ENCODE measurements at places on chromosomes 6 and 20.

DNA sequence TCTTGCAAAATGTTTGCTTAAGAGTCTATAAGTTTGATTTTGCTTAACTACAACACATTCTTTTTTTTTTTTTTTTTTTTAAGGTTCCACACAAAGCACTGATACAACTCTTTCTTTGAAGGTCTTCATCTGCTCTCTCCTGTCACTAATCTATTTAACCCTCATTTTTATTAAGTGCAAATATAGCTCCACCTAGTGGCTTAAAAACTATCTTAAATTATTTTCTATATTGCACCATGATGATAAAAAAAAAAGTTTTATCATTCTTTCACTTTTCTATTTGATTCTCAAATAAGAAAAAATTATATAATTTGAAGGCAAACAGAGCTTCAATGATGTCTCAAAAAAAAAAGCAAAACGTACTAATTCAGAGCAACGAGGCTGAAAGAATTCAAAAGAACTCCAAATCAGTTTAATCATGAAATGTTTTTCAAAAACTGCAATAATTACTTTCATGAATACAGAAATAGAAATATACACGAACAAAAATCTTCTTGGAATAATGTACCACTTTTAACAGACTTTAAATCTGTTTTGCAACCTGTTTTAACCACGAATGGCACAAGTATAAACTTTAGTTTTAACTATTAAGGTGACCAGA, 12.8 kb downstream of the ESF1 start:
- DNase-seq, result no peak

DNA sequence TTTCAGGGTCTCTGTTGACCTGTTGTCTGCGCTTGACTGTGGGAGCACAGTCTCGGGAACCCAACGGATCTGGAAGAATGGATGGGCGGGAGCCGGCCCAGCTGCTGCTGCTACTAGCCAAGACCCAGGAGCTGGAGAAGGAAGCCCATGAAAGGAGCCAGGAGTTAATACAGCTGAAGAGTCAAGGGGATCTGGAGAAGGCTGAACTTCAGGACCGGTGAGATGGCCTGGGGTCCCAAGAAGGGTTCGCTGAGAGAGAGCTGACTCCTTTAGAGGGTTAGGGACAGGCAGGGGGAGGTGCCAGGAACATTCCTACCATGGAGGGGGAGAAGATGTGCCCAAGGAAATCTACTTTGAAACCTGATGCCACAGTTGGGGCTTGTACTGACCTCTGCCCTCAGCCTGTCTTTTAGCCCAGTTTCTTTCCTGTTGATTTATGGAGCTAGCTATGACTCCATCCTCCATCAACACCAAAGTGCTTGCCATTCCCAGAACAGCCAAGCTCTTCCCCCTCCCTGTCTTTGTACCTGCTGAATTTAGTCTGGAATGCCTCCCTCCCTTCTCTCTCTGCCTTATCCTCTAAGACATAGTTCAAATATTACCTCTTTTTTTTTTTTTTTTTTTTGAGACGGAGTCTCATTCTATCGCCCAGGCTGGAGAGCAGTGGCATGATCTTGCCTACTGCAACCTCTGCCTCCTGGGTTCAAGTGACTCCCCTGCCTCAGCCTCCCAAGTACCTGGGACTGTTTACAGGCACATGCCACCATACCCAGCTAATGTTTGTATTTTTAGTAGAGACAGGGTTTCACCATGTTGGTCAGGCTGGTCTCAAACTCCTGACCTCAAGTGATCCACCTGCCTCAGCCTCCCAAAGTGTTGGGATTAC, 12.2 kb downstream of the CEP250 start:
- DNase-seq, result no peak

- DNase-seq, result no peak
These were observed 114.2 kb upstream of the PHACTR1 start for GRCh38 chr6:12602342-12602741.

DNA sequence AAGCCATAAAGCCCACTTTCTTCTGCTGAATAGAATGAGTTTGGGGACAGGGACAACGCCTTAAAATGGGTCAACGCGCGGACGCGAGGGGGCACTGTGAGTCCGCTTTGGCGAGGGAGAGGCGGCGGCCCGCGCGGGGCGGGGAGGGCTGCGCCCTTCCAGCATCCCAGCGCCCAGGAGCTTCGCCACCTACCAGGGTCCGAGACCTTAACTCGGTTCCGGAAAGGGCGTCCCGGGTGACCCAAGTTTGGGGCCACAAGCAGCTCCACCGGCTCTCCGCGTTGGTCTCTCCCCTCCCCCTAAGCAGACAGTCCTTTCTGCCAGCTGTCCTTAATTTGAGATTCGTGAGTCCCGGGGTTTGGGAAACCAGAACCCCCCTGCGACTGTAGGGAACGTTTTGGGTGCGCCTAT, 1.8 kb upstream of the SAMD5 start:
- DNase-seq, result no peak

GRCh38 chr6:5569491-5569890, 308.2 kb downstream of the FARS2 start:
- no peak for DNase-seq

DNA sequence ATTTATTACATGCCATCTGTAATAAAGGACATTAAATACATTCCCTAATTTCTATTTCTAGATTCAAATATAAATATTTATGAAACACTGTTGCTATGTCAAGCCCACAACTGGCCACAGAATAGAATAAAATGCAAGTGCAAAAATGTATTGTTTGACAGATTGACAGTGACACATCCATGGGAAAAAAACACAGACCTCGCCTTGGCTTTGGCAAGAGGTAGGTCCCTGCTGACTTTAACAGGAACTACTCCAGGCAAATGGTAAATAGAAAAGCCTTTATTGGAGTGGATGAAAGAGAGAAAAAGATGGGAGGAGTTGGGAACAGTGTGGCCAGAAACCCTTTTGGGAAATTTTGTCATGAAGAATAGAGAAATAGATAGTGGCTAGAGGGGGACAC, 622.9 kb downstream of the UTRN start:
- DNase-seq, result no peak

GRCh38 chr6:138797806-138798446, 2.0 kb downstream of the ECT2L start:
- no peak for DNase-seq

DNA sequence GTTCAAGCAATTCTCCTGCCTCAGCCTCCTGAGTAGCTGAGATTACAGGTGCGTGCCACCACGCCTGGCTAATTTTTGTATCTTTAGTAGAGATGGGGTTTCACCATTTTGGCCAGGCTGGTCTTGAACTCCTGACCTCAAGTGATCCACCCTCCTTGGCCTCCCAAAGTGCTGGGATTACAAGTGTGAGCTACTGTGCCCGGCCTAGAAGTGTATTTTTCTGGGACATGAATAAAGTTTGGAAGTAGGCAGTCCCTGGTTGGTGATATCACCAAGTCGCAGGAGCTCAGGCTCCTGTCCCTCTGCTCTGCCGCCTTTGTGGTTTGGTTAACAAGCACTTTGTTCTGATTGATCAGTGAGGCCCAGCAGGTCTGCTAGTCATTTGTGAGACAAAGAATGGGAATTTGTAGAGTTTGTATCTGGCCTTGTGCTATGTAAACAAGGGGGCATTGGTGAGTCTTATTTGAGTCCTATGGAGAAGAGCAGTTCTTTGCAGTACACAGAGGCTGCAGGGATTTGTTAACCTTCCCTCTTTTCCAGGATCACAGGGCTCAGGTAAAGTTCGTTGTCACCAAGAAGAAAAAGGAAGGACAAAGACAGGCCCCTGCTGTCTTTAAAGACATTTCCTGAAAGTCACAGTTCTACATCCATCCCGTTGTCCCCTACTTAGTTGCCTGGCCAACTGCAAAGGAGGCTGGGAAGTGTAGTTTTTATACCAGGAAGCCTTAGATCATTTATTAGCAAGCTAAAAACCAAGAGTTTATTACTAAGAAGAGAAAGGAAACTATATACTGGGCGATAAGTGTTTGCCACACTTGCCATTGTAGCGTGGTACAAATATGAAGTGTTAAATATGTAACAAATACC, 13.1 kb downstream of the MTHFD1L start:
- DNase-seq, result no peak

DNA sequence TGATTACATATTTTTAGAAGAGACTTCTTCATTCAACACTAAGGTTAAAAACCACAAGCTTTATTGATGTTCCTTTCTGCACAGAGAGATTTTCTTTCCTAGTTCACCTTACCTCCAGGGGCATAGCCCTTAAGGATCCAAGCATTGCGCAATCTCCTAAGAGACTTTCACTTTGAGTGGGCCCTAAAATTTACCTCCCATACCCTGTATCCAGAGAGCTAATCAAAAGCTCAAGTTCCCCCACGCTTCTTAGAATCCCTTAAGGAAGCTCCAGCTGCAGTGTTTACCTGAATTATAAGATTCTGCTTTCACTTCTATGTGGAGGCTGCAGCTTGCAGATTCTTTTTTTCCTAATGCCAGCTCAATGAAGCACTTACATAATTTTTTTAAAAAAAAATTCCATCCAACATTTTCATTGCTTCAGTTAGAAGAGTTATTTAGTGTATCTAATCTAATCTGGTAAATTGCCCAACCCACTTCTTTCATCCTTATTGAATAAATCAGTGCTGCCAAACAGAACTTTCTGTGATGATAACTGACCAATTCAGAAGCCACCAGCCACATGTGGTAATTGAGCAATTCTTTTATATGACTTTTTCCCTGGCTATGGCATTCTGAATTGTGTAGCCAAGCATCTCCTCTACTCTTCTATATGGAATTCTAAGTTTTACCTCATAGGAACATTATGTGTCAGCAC, 24.6 kb upstream of the SPTLC3 start:
- DNase-seq, result no peak

GRCh38 chr20:33162753-33163152, 5.2 kb upstream of the BPIFA2 start:
- no peak for DNase-seq

- no peak for DNase-seq
These were observed 124.5 kb downstream of the HIVEP2 start for GRCh38 chr6:142820338-142821051.

DNA sequence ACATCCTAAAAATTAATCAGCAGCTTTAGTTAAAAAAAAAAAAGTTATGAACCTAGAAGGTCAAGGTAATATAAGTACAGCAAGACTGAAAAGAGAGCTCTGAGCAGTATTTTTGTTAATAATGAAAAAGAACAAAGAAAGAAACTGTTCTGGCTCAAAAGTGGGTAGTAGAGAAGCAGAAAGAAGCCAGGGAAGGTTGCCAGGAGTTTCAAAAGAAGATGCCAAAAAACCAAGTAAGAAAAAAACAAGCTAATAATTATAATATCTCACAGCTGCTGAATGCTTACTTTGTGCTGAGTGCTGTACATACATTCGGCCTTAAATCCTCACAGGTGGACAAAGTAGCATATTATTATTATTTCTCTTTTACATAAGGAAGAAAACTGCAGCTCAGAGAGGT, 31.9 kb downstream of the NRSN1 start:
- no peak for DNase-seq

GRCh38 chr6:16979677-16980370, 122.0 kb upstream of the STMND1 start:
- no peak for DNase-seq

All from esophagus squamous epithelium (tissue), 5 donors.